ENCODE measurements at places on chromosomes 4 and X. TPM values are rescaled to one million over a fixed set of nuclear protein-coding genes. Genes with fewer than 3 reads are reported as not detected.
A peak's percentile ranks its signal among the peaks of the same experiment; 100 is the strongest.

Gene FBXW7
- 105 TPM for total RNA-seq

GRCh38 chr4:187075514-187075913, 351.9 kb upstream of the FAT1 start:
- DNase-seq, result no peak

- DNase-seq, result peak; percentile 3
Observed at GRCh38 chrX:12419591-12419990, 281.3 kb downstream of the FRMPD4 start.

GRCh38 chrX:14753441-14753840, 119.4 kb downstream of the FANCB start:
- DNase-seq, result no peak

GRCh38 chrX:149044471-149044870, 460.6 kb downstream of the IDS start:
- no peak for DNase-seq

DNA sequence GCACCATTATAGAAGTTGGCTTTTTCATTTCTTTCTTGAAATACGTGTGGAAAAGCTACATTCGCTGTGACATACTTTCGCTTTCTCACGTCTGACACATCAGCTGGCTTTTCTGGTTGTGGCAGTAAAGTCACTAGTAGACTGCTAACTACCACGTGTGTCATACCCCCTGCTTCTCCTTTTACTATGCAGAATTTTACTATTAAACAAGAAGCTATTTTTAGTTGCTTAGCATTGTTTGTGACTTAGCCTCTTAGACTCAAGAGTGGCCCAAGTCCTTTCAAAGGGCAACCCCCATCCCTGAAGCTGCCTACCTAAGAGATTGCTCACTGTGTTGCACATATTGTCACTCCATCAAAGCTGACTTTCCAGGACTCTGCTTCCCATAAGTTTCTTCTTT, 2.1 kb upstream of the IL2 start:
- peak; percentile 7 for DNase-seq

Gene ALG13
- 56.7 TPM for total RNA-seq

Gene PASD1
- total RNA-seq, result not detected

DNA sequence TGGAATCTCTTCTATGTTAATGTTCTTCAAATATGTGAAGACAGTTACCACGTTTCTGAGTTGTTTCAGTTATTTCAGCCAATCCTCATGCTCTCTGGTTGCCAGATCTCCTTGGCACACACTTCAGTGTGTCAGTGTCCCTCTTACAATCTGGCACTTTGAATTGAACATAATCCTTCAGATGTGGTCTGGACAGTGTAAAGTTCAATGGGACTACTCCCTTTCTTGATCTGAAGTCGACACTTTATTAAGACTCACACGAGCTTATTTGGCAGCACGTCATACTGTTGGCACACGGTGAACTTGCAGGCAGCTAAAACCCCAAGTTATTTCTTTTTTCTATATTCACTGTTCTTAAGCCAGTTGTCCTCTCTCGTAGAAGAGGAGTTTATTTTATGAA, 28.2 kb downstream of the ARSJ start:
- DNase-seq, result no peak

Gene FGF13
- 17.9 TPM for total RNA-seq

Measured in dermis blood vessel endothelial cell (primary cell).